ENCODE measurements at places on chromosomes 16 and 17. TPM values are rescaled to one million over a fixed set of nuclear protein-coding genes. Genes with fewer than 3 reads are reported as not detected.

Gene CSH1
- total RNA-seq: not detected

Gene CDRT15
- total RNA-seq: not detected

Gene CDH13
- 26.6 TPM for total RNA-seq

Gene IL21R
- 3.9 TPM for total RNA-seq

Gene KCNH6
- total RNA-seq: not detected

Gene MMP15
- total RNA-seq: 8.1 TPM

Gene RNF222
- total RNA-seq: not detected

Gene NPIPB6
- total RNA-seq: 0.09 TPM

Gene DRC7
- not detected for total RNA-seq

Gene TMEM235
- not detected for total RNA-seq

Gene CFAP20
- total RNA-seq: 26.5 TPM

Gene PRSS8
- total RNA-seq: 0.12 TPM

Gene GINS2
- 0.85 TPM for total RNA-seq

Gene NPIPB9
- not detected for total RNA-seq

Gene HOXB4
- 1.1 TPM for total RNA-seq
